IMR-90 (cell line): ENCODE measurements at places on chromosomes 1 and 21. TPM values are rescaled to one million over a fixed set of nuclear protein-coding genes. Genes with fewer than 3 reads are reported as not detected.

Gene FBXO2
- 0.36 and 0.56 TPM in 2 replicates for total RNA-seq

Gene CD84
- not detected in 2 replicates for total RNA-seq

Gene HNRNPU
- total RNA-seq: 151 and 343 TPM in 2 replicates

DNA sequence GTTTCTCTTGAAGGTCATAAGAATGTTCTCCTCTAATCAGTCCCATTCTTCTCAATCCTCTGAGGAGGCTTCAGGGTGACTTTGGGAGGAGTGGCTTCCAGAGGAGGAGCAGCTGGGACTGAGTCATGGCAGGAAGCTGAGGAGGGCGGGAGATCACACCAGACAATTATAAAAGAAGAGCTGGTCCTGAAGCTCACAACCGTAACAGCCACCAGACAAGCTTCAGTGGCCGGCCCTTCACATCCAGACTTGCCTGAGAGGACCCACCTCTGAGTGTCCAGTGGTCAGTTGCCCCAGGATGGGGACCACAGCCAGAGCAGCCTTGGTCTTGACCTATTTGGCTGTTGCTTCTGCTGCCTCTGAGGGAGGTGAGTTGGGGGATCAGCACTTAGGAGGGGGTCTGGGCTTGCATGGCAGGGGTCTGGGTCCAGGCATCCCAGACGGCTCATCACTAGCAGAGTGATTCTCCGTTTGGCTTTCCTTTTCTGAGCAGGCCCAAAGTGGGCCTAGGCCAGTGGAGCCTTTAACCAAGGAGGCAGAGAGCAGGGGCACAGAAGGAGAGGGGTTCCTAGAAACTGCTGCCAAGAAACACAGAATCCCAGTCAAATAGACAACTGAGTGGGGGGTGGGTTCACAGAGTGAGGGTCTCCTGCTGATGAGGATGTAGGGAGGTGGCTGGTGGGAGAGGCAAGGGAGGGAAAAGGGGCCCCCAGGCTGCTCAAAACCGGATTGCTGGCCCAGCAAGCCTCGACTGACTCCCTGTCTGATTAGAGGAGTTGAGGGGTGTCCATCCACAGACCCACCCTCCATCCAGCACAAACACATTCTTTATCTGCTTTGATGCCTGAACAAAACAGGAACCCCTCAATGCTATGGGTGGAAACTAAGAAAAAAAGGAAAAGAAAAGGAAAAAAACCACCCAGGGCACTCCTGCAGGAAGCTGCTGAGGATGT lies at the start of gene ECM1:
Gene ECM1, plus strand, starts transcription at position 198 of the 953 bp plus-strand sequence. Its CDS starts 101 bp downstream, at position 299.
- H3K27me3 ChIP-seq: no peaks in the 10 kb centered on the region
- peaks cover 20% of the 10 kb centered on the region for H3K4me1 ChIP-seq
- peak within 1 kb of the TSS; percentile 48 for H3K4me3 ChIP-seq
- peaks cover 46% of the 10 kb centered on the region for H3K36me3 ChIP-seq
- peak; percentile 84 for DNase-seq

- H3K27ac ChIP-seq: no peak overlapping the region
- no peaks in the 10 kb centered on the region for H3K27me3 ChIP-seq
- DNase-seq: no peak
- no peaks in the 10 kb centered on the region for H3K36me3 ChIP-seq
- no peak overlapping the region for H3K4me3 ChIP-seq
- H3K4me1 ChIP-seq: no peaks in the 10 kb centered on the region
These were observed 873.1 kb upstream of the TMPRSS15 start for GRCh38 chr21:19276665-19277064.

DNA sequence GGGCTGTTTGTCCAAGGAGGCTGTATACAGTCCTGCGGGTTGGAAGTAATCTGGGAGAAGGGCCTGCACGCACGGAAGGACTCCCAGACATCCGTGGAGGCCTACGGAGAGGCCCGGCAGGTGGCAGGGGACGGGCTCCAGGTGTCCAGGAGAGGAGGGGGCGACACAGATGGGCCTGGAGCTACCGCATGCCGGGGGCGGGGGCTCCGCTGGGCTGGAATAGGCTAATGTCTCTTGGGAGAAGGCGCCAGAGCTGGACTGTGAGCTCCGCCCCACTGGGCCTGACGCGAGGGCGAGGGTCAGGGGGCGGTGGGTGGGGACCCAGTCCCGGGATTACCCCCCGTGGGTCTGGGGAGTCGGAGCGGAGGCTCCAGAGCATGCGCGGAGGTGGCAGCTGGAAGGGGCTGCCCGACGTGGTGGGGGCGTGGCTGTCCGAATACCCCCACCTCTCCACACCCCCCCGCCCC lies 659 bp downstream of the AGO1 start:
- H3K4me3 ChIP-seq: peak overlapping the region; percentile 96
- no peaks in the 10 kb centered on the region; the same call in 1 of the 2 replicates for H3K27me3 ChIP-seq
- peak; percentile 16 for DNase-seq
- peak overlapping the region; percentile 30 for H3K27ac ChIP-seq

DNA sequence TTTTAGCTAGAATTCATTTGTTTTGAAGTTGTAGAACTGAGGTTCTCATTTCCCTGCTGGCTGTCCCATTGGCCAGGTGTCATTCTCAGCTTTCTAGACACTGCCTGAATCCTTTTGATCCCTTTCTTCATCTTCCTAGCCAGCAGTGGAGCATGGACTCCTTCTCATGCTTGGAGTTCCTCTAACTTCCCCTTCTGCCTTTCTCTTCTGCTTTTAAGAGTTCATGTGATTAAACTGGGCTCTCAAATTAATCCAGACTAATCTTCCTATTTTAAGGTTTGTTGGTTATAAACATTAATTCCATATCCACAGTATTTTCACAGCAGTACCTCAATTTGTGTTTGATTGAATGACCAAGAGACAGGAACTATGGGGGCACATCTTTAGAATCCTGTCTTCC lies 52.3 kb downstream of the ADAMTS5 start:
- DNase-seq: no peak
- no peaks in the 10 kb centered on the region for H3K27me3 ChIP-seq
- no peaks in the 10 kb centered on the region for H3K36me3 ChIP-seq
- no peak overlapping the region for H3K27ac ChIP-seq
- no peak overlapping the region for H3K4me3 ChIP-seq

DNA sequence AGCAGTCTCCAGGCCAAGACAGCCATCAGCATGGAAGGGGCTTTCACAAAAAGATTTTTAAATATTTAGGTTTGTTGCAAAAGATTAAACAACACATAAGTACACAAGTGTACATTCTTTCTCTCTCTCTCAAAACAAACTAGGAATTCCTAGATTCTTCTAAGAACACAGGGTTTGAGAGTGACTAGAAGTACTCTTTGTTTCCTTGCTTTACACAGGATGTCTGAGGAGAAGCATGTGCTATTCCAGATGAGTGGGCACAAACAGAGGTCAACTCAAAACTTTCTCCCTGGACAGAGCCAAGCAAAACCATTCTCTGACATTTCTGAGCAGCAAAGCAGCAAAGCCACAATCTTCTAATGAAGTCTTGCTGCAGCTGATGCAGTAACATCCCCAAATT lies 210.6 kb upstream of the HOOK1 start:
- no peak overlapping the region for H3K4me3 ChIP-seq
- H3K27ac ChIP-seq: peak overlapping the region; percentile 77; the same call in 1 of the 2 replicates
- no peaks in the 10 kb centered on the region for H3K27me3 ChIP-seq
- peak; percentile 37 for DNase-seq

GRCh38 chr1:218274511-218274910 lies 10.6 kb upstream of the RRP15 start:
- H3K36me3 ChIP-seq: no peaks in the 10 kb centered on the region
- no peak for DNase-seq
- no peaks in the 10 kb centered on the region for H3K27me3 ChIP-seq
- no peak overlapping the region for H3K27ac ChIP-seq

GRCh38 chr1:181986907-181987305 lies 74.6 kb downstream of the ZNF648 start:
- no peaks in the 10 kb centered on the region for H3K27me3 ChIP-seq
- H3K27ac ChIP-seq: no peak overlapping the region
- no peaks in the 10 kb centered on the region for H3K36me3 ChIP-seq
- DNase-seq: no peak
- H3K4me3 ChIP-seq: no peak overlapping the region

DNA sequence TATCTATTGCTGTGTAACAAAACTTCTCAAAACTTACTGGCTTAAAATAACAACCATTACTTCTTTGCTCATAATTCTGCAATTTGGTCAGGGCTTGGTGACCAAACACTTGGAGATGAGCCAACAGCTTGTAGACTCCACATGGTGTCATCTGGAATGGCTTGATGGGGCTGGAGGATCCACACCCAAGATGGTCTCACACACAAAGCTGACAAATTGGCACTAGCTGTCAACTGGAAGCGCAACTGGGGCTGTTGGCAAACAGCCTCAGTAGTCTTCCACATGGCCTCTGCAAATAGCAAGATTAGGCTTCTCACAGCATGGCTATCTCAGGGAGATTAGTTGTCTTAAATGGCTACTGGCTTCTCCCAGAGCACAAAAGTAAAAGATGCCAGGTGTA lies 27.1 kb upstream of the MTF2 start:
- no peak overlapping the region for H3K4me3 ChIP-seq
- H3K27ac ChIP-seq: no peak overlapping the region
- H3K4me1 ChIP-seq: no peaks in the 10 kb centered on the region
- DNase-seq: no peak
- peaks cover 6% of the 10 kb centered on the region for H3K27me3 ChIP-seq

- no peak for DNase-seq
- H3K4me1 ChIP-seq: no peaks in the 10 kb centered on the region
- no peak overlapping the region for H3K27ac ChIP-seq
- H3K4me3 ChIP-seq: no peak overlapping the region
- H3K36me3 ChIP-seq: no peaks in the 10 kb centered on the region
- H3K27me3 ChIP-seq: peaks cover 12% of the 10 kb centered on the region
These were observed 296.5 kb downstream of the SIPA1L2 start for GRCh38 chr1:232333419-232333767.

DNA sequence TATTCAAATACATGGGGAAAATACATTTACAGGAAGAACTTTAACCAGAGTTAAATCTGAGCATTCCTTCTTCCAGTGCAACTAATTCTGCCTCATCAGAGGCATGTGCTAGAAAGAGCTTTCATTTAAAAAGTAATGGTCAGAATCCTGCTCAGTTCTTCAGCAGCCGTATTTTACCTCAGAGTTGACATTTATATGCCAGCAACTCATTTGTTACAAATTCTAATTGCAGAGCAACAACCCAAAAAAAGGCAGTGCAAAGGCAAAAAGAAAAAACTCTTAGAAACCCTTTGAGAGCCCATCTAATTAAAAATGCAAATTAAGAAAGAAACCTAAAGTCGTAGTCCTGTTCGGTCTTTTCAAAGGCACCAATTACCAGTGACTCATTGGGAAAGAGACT lies 392.5 kb downstream of the PBX1 start:
- no peak overlapping the region for H3K27ac ChIP-seq
- no peaks in the 10 kb centered on the region for H3K4me1 ChIP-seq
- no peak overlapping the region for H3K4me3 ChIP-seq
- no peak for DNase-seq
- no peaks in the 10 kb centered on the region for H3K36me3 ChIP-seq

- no peak overlapping the region for H3K27ac ChIP-seq
- no peak for DNase-seq
- no peaks in the 10 kb centered on the region for H3K27me3 ChIP-seq
- H3K4me1 ChIP-seq: no peaks in the 10 kb centered on the region
These were observed 589.6 kb downstream of the NPHP4 start for GRCh38 chr1:5402618-5403017.

GRCh38 chr1:229845410-229846138 lies 219.5 kb downstream of the URB2 start:
- no peak overlapping the region for H3K27ac ChIP-seq
- no peak for DNase-seq
- H3K27me3 ChIP-seq: no peaks in the 10 kb centered on the region; the same call in 1 of the 2 replicates
- H3K4me1 ChIP-seq: no peaks in the 10 kb centered on the region
- H3K4me3 ChIP-seq: no peak overlapping the region
- H3K36me3 ChIP-seq: no peaks in the 10 kb centered on the region

DNA sequence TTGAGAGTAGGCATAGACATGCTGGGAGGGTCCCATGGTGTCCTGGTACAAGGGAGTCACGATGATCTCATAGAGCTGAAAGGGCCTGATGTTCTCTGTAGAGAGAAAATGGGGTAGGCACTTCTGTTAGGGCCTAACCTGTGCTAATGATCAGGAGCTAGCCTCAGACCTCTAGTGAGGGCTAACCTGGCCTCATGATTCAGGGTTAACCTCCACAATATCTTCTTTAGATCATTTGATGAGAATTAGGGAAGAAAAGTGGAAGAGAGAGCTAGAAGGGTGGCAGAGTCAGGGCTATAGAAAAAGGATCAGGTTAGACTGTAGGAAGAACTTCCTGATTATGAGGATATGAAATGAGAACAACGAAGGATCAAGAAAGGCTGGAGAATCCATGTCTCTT lies 5.0 kb upstream of the MRPS15 start:
- H3K27ac ChIP-seq: no peak overlapping the region
- H3K27me3 ChIP-seq: peaks cover 14% of the 10 kb centered on the region
- no peaks in the 10 kb centered on the region for H3K36me3 ChIP-seq
- H3K4me1 ChIP-seq: peaks cover 3% of the 10 kb centered on the region

- 0 out of 2 replicates have a peak, but pooled peaks cover 2% of the 10 kb centered on the region for H3K27me3 ChIP-seq
- DNase-seq: no peak
- H3K4me3 ChIP-seq: no peak overlapping the region
- no peak overlapping the region for H3K27ac ChIP-seq
- H3K36me3 ChIP-seq: no peaks in the 10 kb centered on the region
- peaks cover 13% of the 10 kb centered on the region for H3K4me1 ChIP-seq
These were observed 26.5 kb upstream of the SRP9 start for GRCh38 chr1:225750875-225751824.
